SHP77 (cell line): ENCODE measurements at places on chromosomes 2 and 18.
A peak's percentile ranks its signal among the peaks of the same experiment; 100 is the strongest.

DNA sequence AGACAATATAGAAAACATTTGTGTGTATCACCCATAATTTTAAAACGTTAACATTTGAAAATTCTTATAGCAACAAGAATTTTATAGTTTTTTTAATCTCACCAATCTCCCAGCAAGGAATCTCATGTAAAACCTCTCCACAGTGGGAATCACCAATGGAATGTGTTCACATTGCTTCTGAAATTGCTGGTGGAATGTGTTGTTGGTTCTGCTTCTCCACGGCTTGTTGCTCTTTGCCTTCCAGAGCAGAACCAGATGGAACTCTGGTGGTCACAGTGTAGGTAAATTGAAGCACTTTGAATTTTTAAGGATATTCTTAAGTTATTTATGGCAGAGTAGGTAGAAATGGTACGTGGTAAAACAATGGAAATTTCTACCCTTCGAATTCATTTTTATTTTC lies 35.1 kb downstream of the DCAF17 start:
- DNase-seq = no peak

GRCh38 chr2:162706770-162707169 lies 131.8 kb downstream of the KCNH7 start:
- no peak for DNase-seq

DNA sequence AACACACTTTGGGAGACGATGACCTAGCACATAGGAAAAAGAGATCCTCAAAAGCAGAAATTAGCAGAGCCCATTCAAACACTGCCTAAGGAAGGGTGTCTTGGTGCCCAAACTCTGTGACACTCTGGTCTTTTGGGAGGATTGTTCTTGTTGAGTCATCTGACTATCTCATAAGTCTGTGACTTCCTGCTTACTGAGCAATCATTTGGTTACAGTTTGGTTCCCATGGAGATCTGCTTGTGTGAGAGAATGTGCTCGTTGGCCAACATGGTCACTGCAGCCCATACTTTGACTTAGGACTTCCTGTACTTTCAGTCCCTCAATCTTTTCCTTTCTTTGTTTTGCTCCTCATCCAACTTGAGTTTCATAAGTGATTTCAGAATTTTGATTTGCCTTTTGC lies 602.9 kb downstream of the NYAP2 start:
- DNase-seq = no peak

DNA sequence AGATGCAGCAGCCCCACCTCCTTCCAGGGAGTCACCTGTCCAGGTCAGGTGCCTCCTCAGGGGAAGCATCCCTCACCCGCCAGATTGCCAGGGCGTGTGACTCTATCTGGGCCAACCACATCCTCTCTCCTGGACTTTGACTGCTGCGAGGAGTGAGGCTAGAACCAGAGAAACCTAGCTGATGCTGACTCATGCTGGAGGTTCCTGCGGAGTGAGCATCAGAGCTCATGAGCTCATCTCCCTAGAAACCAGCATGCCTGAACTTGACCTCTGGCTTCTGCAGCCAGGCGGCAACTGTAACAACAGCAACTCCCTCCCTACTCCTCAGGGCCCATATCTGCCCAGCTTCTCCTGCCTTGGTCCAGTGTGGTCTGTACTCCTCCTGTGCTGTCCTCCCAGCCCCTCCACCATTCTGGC lies 28.3 kb upstream of the NT5DC4 start:
- DNase-seq = peak; percentile 15

DNA sequence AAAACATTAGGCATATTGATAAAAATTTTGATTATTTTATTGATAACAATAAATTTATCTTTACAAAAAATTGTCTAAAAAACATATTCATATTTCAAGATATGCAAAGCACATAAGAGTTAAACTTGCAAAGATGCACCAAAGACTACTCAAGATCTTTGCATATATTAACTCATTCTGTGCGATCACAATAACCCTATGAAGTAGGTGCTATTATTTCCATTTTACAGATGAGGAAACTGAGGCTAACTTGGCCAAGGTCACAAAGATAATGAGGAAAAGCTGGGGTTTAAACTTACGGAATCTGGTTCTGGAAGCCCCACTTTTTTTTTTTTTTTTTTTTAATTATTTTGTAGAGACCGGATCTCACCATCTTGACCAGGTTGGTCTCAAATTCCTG lies 94.4 kb upstream of the SERTAD2 start:
- DNase-seq = no peak

DNA sequence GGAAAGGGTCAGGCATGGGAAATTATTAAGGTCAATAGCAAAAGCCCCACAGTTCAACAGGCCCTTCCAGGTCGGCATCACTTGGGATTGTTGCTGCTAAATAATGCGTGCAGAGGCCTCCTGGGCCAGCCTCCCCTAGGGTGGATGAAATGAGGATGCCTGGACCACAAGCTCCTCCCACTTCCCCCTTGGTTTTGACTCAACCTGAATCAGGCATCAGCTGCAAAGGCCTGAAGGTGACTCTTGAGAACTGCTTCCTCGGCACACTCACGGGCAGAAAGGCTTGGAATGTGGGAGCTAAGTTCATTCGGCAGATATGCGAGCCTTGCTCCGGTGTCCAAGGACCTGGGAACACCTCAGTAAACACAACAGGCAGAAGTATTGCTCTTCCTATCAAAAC lies 69.3 kb downstream of the MBP start:
- no peak for DNase-seq
